CD8-positive, alpha-beta memory T cell (primary cell): ENCODE measurements at places on chromosomes 3 and 15.

DNA sequence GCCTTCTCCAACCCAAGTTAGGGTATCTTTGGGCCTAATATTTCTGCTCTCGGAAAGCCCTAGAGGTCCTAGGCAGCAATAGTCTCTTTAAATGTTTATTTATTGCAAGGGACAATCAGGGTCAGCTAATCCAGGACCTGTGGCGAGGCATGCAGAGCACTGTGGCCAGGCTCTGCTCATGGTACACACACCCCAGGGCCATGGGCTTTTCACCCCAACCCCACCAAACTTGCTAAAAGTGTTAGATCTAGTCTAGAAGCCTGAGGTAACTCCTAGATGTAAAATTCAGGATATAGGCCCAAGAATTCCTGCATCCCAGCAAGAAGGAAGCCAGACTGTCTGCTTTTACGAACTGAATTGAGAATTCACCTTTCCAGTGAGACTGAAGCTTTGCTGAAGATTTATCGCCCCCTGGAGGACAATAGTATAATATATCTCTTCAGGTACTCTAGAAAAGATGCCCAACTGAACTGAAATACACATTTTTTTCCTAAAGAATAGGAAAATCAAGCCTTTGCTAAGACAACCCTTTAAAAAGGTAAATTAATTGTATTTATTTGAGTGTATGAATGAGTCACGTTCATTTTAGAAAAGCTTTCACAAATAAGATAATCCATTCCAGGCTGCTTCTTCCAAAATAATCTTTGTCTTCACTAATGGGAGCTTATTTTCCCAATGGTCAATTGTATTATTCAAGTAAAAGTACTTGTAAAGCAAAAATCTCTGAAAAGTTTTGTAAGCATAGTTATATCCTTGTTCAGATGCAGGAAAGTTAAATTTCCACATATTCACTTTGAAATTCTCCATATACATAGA lies 89.8 kb downstream of the LRRC3B start:
- no peak for DNase-seq

- no peak for DNase-seq
Measured at GRCh38 chr3:48194446-48195071, 6.3 kb upstream of the CDC25A start.

- no peak for DNase-seq
Measured at GRCh38 chr15:74727727-74728126, 2.4 kb upstream of the CYP1A1 start.

DNA sequence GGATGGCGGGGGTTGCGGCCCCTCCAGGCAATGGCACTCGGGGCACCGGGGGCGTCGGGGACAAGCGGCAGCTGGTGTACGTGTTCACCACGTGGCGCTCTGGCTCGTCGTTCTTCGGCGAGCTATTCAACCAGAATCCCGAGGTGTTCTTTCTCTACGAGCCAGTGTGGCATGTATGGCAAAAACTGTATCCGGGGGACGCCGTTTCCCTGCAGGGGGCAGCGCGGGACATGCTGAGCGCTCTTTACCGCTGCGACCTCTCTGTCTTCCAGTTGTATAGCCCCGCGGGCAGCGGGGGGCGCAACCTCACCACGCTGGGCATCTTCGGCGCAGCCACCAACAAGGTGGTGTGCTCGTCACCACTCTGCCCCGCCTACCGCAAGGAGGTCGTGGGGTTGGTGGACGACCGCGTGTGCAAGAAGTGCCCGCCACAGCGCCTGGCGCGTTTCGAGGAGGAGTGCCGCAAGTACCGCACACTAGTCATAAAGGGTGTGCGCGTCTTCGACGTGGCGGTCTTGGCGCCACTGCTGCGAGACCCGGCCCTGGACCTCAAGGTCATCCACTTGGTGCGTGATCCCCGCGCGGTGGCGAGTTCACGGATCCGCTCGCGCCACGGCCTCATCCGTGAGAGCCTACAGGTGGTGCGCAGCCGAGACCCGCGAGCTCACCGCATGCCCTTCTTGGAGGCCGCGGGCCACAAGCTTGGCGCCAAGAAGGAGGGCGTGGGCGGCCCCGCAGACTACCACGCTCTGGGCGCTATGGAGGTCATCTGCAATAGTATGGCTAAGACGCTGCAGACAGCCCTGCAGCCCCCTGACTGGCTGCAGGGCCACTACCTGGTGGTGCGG lies 1.9 kb downstream of the CHST2 start:
- DNase-seq = peak; percentile 18

GRCh38 chr3:24683633-24684384 lies 189.2 kb upstream of the THRB start:
- DNase-seq = no peak

GRCh38 chr3:104102386-104102785 lies 1264.3 kb upstream of the ALCAM start:
- no peak for DNase-seq

DNA sequence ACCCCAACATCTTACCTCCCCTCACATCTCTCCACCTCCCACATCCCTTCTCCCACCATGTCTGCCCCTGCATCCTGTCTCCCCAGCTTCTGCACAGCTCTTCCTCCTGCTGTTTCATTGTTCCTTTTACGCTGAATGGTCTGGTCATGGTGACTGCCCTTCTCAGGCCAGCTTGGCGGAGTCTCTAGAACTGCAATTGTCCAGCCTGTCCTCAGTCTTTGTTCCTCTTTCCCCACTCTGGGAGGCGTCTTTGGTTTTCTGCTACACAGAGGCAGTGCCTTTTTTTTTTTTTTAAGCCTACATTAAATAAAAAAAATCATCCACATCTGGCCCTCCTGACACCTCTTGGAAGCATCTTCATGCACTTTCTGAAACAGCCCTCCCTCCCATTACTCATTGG lies 49.1 kb upstream of the SEC22A start:
- no peak for DNase-seq

GRCh38 chr3:148845756-148846395 lies 18.3 kb downstream of the CPB1 start:
- no peak for DNase-seq

GRCh38 chr3:37574177-37574943 lies 287.3 kb upstream of the CTDSPL start:
- DNase-seq = no peak

GRCh38 chr15:63452552-63453136 lies 51.7 kb upstream of the USP3 start:
- DNase-seq = no peak

DNA sequence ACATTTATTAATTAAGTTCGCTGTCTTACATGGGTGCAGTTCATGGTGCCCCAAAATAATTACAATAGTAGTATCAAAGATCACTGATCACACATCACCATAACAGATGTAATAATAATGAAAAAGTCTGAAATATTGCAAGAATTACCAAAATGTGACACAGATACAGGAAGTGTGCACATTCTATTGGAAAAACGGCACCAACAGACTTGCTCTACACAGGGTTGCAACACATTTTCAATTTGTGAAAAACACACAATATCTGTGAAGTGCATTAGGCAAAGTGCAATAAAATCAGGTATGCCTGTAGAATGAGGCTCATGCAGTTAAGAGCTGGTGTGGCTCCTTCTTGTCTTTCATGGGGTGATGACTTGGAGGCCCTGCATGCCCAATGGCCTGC lies 265.8 kb downstream of the RPLP1 start:
- DNase-seq = no peak

- DNase-seq = no peak
Measured at GRCh38 chr3:13400114-13400673, 19.9 kb downstream of the NUP210 start.

DNA sequence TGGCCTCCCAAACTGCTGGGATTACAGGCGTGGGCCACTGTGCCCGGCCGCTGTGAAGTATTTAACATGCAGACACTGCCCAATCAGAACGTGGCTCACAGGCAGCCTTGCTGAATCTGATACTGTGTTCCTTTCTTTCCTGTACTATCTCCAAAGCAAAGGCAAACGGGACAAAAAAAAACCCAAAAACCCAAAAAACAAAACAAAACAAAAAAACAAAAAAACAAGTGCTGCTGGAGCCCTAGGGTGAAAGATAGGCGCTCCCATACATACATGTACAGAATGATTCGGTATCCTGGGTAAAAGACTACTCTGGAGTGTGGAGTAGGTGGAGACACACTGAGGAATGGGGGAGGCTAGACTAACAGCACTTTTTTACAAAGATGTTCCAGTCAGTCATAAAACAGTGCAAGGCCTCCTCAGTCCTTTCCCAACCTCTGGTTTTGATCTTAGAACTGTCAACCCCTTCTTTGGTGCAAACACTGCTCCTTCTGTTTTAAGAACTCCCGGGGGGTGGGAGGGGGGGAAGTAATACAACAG lies 7.7 kb upstream of the MAP1A start:
- no peak for DNase-seq

- DNase-seq = no peak
Measured at GRCh38 chr15:101445562-101446517, 43.7 kb downstream of the PCSK6 start.

GRCh38 chr15:51104512-51104911 lies 9.8 kb upstream of the TNFAIP8L3 start:
- DNase-seq = no peak

DNA sequence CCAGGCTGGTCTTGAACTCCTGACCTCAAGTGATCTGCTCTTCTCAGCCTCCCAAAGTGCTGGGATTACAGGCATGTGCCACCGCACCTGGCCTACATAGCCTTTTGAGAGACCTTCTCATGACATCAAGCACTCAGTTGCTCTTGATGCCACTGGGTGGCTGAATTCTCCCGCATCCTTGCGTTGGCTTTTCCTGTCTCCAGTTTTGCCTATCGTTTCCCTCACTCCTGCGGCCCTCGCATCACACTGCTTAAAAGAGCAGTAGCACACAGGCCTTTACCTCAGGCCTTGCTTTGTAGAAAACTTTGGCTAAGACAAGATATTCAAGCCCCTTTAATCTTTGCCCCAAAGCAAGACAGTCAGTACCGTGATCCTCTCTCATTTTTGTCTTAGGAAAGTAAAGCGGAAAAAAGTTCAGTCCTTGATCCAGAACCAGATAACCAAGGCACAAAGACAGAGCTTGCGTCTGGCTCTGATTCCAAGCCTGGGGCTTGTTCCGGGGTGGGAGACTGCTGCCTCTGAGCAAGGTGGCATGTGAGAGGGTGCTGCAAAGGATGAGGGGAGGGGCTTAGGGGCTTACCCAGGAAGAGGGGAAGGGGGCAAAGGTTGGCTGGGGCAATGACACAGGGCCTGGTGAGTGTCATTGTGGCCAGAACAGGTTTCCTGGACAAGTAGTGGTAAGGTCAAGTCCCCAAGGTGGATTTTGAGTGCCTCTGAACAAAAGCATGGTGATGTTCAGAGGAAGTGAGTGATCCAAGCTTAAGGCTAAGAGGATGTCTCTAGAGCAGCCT lies 175.0 kb upstream of the TLE3 start:
- no peak for DNase-seq

GRCh38 chr15:81411051-81411450 lies 37.0 kb upstream of the TMC3 start:
- no peak for DNase-seq

GRCh38 chr15:64343222-64343621 lies 12.8 kb downstream of the CSNK1G1 start:
- no peak for DNase-seq

DNA sequence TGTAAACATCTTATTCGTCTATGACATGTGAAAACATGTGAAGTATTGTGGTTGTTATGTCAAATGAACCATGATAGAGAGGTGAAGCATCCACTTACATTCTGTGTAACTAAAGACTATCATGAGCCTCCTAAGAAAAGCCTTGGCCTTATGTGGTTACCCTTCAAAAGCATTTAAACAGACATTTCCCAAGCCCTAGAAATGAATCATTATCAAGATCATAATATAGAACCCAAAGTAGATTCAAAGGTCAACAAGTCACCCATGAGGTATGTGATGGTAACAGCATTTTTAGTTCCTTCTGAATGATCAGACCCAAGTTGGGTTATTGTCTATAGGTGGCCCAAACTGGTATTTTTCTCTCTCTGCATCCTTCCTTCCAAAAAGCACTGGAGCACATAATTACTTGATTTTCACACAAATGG lies 408.0 kb downstream of the TBL1XR1 start:
- DNase-seq = no peak

DNA sequence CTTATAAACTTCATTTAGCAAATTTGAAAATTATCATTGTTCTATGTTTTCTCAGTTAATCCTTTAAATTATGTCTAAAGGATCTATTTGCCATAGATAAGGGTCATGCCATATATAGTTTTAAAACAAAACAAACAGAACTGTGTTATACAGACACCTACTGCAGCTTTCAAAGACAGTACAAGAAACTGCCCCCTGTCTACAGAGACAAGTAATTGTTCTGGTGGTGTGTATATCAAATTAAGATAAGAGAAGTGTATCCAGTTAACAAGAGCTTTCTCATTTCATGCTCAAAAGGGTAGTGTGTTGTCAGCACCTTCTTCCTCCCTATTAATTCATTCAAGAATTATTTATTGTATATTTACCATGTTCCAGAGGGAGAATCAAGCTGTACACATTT lies 201.2 kb downstream of the FMN1 start:
- no peak for DNase-seq

DNA sequence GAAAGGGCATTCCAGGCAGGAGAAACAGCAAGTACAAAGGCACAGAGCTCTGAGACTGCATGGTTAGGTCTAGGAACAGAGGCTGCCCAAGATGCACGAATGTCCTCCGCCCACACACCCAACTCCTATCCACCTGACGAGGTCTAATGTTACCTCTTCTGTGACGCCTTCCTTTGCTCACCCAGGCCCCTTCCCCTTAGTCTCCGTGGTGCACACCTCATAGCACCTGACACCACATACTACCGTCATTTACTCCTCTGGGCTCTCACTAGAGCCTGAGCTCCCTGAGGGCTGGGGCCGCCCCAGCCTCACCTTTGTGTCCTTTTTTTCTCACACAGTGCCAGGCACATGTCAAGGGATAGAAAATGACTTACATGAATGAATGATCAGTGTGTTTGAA lies 31.0 kb upstream of the RASGRF1 start:
- DNase-seq = no peak

DNA sequence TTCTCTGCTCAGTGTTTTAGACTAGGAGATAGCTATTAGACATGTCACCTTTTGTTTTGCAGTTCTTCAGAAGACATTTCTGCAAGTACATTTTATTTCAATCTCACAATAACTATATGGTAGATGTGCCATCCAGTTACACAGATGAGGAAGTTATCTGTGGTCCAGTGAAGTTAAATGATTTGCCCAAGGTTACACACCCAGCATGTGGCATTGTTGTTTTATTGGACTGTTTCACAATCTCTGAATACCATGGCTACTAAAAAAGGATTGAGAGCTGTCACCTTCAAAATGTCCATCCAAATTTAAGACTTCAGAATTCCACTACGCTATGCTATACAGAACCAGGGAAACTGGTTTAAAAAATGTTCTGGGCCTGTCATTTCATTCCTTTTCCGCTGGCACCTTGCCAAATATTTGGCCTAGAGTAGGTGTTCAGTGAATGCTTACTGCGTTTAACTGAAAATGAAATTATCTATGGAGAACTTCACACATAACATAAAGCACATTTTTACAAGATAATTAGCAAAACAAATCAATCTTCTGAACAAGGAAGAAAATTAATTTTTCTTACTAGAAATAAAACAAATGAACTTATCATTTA lies 20.2 kb downstream of the TM6SF1 start:
- no peak for DNase-seq
